Glomerular endothelial cell (primary cell): ENCODE measurements at places on chromosomes 7 and 10. TPM values are rescaled to one million over a fixed set of nuclear protein-coding genes. Genes with fewer than 3 reads are reported as not detected.

UNC5B gene
- total RNA-seq, result 19.5 and 69.5 TPM in 2 replicates

DNA sequence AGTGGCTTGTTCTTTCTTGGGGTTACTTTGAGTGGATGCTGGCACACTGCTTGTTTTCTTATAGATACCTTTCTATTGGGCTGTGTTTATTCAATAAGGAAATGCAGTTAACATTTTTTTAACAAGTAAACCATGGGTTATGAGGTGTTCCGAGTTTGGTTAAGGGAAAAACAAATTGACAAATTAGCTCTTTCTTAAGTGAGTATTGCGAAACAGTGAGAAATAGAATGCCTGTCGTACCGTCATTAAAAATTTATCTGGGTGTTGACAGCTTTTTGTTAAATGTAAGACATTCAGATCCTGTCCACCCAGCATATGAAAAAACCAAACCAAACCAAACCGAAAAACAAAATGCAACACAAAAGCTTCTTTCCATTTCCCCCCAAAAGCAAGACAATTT lies 6.2 kb downstream of the CUX1 start:
- DNase-seq, result no peak

TMEM106B gene
- 42.5 and 44.9 TPM in 2 replicates for total RNA-seq

DNA sequence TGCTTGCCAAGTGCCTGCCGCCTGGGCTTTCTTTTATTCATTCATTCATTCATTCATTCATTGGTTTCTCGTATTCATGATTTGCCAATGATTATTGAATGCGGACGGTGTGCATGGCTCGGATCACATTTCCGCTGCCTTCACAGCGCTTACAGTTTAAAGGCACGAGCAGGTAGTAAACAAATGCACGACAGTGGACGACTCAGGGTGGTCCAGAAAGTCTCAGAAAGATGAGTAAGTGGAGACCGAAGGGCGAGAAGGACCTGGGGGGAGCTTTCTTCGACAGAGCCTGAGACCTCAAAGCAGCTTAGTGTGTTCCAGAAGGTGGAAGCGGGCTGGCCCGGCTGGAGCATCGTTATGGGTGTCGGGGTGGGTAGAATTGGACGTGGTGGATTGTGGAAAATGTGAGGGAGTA lies 506 bp downstream of the MCM10 start:
- no peak for DNase-seq

GRCh38 chr10:78366663-78367411 lies 333.2 kb downstream of the RPS24 start:
- no peak for DNase-seq

PRF1 gene
- total RNA-seq, result not detected in 2 replicates

LIPM gene
- total RNA-seq, result not detected in 2 replicates

- no peak for DNase-seq
Observed at GRCh38 chr10:70925377-70926225, 37.2 kb upstream of the PCBD1 start.

- no peak for DNase-seq
Observed at GRCh38 chr7:38465956-38466355, 165.2 kb downstream of the AMPH start.

- DNase-seq, result no peak
Observed at GRCh38 chr7:79734181-79734580, 280.7 kb upstream of the MAGI2 start.

DNA sequence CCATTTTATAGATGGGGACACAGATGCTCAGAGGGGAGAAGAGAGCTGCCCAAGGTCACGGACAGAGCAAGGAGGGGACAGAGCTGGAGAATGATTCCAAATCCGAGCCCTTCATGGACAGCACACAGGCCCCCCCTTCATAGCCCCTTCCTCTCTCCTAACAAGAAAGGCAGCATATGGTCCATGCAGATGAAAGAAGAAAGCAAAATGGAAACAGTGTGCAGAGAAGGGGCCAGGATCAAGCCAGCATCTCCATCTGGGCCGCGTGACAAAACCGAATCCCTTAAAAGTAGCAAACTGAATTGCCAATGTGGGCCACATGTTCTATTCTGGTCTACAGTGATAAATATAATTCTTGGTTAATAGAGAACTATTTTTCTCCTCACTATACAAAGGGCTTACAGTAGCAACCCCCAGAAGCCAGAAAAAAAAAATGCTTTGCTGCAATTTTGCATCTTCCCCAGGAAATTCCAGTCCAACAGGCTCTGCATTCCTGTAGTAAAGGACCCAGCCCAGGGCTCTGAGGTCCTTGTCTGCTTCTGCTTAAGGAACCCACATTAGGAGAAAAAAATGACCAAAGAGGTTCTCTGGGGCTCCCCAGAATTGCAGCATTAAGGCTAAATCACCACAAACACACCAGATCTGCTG lies 7.8 kb downstream of the CPXM2 start:
- no peak for DNase-seq

DNA sequence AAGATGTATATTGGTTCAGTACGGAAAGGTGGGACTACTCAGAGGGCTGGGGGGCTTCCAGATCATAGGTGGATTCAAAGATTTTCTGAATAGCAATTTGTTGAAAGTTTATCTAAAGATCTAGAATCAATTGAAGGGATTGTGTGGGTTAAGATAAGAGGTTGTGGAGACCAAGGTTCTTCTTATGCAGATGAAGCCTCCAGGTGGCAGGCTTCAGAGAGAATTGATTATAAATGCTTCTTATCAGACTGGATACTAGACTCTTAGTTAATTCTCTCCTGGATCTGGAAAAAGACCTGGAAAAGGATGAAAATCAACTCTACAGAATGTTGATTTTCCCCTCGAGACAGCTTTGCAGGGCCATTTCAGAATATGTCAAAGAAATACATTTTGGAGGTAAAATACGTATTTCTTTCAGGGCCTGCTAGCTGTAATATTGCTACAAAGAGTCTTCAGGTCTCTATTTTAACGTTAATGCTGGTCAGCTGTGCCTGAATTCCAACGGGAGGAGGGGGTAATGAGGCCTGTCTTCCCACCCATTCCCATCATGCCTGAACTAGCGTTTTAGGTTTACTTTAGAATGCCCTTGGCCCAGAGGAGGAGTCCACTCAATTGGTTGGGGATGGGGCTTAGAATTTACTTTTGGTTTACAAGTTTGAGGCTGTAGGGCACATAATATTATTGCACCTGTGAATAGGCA lies 12.8 kb upstream of the GPR15LG start:
- DNase-seq, result no peak

AGR2 gene
- not detected in 2 replicates for total RNA-seq

CPA2 gene
- not detected in 2 replicates for total RNA-seq

GRCh38 chr7:139731802-139732470 lies 45.9 kb downstream of the HIPK2 start:
- no peak for DNase-seq

DNA sequence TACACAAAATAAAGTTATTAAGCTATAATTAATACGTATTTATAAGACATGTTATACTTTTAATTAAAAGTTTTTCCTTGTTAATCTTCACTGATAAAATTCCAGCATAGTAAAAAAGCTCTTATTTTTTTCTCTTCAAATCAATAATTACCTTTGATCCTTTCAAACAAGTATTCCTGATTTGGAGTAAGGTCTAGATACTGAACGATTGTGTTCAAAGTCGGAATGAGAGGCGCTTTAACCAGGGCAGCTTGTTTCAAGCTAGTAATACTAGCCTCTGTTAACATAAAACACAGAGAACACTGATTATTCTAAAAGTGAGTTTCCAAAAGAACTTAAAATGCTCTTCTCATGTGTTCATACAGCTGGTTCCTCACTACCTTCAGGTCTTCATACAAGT lies 27.0 kb downstream of the TMEM209 start:
- DNase-seq, result no peak

DNA sequence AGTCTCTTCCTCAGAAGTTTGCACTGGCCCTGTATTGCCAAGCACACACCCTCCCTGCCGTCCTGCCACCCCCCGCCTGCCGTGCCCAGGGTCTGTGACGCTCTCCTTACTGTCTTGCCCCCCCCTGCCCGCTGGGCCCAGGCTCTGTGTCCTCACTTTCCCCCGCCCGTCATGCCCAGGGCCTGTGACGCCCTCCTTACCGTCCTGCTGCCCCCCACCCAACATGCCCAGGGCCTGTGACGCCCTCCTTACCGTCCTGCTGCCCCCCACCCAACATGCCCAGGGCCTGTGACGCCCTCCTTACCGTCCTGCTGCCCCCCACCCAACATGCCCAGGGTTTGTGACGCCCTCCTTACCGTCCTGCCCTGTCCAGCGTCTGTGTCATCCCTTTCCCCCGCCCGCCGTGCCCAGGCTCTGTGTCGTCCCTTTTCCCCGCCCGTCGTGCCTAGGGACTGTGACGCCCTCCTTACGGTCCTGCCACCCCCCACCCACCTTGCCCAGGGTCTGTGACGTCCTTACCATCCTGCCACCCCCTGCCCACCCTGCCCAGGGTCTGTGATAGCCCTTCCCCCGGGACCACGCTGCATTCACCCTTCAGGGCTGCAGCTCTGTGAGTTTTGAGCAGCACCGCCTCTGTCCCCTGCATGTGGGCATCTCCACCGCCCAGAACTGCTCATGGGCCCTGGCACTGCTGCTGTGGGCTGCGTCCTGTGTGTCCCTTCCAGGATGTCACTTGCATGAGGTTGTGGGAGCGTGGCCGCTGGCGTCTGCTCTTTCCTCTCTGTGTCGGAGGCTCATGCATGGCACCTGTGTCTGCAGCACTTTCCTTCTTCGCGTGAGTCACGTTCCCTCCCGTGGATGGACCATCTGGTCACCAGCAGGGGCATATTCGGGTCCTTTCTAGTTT lies 19.3 kb upstream of the PRKAR1B start:
- DNase-seq, result no peak

MCMBP gene
- 48.5 and 55.8 TPM in 2 replicates for total RNA-seq

- no peak for DNase-seq
Observed at GRCh38 chr7:19410691-19411090, 265.5 kb upstream of the FERD3L start.

CFAP70 gene
- 0.39 and 0.41 TPM in 2 replicates for total RNA-seq

DNA sequence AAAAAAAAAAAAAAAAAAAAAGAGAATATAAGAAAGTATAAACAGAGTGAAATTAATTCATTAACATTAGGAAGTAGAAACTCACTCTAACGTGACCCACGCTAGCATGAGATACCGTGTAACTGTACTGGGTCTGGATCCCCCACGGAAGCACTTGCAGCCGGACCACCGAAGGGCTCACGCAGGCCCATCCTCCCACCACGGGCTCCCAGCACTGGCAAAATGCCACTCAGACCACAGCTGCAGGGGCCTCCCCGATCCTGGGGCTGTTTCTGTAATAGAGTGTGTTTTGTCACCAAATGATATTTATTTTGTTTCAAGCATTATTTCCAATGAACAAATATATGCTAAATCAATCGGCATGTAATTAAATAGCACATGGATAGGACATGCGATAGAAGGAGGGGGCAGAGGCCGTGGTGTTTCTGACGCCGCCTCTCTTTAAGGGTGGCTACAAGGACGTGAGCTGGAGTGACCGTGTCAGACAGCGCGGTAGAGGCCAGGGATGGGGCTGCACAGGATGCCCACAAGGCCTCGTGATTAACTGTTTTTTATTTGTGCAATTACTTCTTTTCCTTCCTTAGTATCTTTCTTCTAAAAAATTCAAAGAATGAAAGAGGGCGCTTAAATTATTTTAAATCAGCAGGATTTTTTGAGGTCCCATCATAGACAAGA lies 568.5 kb downstream of the PTPRN2 start:
- DNase-seq, result no peak

GRCh38 chr7:141463986-141464385 lies 87.2 kb upstream of the AGK start:
- DNase-seq, result no peak

GRM3 gene
- total RNA-seq, result not detected in 2 replicates

DNA sequence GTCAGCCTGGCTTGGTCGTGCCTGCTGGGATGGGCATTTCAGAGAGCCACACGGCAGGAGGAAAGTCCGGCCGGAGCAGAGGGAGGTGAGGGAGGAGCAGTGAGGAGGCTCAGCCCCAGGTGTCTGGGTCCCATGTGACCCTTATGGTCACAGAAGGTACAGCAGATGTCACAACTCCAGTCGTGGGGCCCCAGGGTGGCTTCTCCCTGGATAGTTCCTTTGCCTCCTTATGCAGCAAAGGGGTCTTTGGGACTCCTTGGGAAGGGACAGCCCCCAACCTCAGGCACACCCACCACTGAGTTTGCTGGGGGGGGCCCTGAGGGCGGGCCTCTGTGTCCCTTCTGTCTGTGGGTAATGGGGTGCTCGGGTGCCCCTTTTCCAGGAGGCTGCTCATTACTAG lies 19.6 kb upstream of the PRKAG2 start:
- no peak for DNase-seq

SPDYE8 gene
- total RNA-seq, result not detected in 2 replicates

DNA sequence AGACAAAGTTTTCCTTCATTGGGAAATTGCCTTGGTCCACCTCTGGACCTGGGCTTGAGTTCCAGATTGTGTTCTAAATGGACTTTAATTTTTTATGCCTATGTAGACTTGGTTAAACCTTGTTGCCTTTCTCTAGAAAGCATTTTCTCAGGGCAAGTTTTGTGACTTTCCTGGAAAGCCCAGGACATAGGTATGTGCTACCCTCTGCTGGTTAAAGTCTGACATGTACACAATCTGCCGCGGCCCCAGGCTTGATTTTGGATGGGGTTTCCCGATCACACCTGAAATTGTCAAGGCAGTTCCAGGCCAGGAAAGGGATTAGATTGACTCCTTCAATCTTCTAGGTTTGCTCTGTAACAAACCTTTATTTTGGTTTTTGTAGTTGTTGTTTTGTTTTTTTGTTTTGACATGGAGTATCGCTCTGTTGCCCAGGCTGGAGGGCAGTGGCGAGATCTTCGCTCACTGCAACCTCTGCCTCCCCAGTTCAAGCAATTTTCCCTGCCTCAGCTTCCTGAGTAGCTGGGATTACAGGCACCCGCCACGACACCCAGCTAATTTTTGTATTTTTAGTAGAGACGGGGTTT lies 14.1 kb upstream of the AKR1B10 start:
- DNase-seq, result no peak

GRCh38 chr10:125982260-125982948 lies 86.0 kb downstream of the FANK1 start:
- peak; percentile 56 for DNase-seq

DNA sequence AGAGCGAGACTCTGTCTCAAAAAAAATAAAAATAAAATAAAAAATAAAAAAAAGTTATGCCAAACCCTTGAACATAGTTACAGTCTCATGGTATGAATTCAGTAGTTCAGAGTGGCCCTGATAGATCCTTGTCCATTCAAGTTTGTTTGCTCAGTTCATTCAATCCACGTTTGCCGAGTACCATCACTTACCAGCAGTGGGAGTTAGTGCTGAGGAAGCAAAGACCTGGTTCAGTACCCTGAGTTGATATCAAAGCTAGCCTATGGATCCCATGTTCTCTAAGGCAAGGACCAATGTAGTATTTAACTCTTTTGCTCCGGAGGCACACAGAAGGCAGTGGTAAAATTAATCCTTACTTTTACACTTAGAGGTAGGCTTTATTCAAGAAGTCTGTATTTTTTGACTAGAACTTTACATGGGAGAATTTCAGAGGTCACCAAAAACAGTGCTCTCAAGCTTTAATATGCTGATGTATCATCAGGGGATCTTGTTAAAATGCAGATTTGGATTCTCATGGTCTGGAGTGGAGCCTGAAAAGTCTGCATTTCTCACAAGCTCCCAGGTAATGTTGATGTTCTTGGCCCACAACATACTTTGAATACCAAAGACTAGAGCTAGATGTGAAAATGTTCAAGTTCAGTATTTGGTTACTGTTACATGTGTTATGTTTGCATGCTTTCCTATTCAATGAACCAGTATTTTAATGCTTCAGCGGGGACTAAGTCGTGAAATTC lies 38.1 kb upstream of the HBP1 start:
- DNase-seq, result no peak

- no peak for DNase-seq
Observed at GRCh38 chr10:47071891-47072290, 160.7 kb downstream of the PTPN20 start.
